Neural crest cell (in vitro differentiated cells): ENCODE measurements at places on chromosomes 6 and 20.

- no peak for DNase-seq
These were observed 154.2 kb upstream of the PROKR2 start for GRCh38 chr20:5470943-5471342.

DNA sequence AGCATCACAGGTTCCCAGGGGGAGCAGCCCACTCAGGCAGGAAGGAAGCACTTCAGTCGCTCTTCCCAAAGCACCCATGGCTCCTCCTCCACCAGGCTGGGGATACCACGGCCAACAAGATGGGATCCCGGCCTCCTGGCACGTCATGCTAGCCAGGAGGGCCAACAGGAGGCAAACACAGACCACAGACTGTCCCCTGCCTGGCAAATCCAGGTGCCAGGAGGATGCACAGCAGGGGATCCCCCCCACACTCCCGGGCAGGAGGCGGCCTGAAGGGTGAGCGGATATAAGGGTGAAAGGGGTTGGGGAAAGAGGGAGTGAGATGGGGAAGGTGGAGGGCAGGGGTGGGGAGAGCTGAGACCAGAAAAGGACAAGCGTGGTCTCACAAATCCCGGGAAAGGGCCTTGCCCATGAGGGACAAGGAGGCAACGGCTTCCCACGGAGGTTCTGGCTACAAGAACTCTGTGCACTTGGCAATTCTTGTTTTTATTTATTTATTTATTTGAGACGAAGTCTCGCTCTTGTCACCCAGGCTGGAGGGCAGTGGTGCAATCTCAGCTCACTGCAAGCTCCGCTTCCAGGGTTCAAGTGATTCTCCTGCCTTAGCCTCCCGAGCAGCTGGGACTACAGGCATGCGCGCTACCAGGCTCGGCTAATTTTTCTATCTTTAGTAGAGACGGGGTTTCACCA is 7.2 kb downstream of the PXDC1 start:
- no peak for DNase-seq

GRCh38 chr20:19375395-19375794 is 163.0 kb downstream of the SLC24A3 start:
- no peak for DNase-seq

- DNase-seq, result no peak
These were observed 607.6 kb upstream of the MAN1A1 start for GRCh38 chr6:119957195-119957594.

DNA sequence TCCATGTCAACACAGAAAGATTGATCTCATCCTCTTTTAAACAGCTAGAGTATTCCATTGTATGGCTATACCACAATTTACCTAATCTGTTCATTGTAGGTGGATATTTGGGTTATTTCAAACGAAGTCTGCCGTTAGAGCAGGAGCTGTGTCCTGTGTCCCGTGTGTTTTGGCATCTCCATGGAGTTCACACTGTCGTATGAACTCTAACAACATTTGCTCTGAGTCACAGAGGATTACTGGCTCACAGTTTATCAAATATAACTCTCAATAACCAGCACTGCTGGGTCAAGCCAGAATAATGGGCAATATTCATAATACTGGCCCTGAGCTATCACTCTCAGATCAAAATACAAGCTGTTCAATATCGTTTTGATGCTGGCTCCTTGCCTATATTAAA is 16.4 kb downstream of the TRAM2 start:
- no peak for DNase-seq

DNA sequence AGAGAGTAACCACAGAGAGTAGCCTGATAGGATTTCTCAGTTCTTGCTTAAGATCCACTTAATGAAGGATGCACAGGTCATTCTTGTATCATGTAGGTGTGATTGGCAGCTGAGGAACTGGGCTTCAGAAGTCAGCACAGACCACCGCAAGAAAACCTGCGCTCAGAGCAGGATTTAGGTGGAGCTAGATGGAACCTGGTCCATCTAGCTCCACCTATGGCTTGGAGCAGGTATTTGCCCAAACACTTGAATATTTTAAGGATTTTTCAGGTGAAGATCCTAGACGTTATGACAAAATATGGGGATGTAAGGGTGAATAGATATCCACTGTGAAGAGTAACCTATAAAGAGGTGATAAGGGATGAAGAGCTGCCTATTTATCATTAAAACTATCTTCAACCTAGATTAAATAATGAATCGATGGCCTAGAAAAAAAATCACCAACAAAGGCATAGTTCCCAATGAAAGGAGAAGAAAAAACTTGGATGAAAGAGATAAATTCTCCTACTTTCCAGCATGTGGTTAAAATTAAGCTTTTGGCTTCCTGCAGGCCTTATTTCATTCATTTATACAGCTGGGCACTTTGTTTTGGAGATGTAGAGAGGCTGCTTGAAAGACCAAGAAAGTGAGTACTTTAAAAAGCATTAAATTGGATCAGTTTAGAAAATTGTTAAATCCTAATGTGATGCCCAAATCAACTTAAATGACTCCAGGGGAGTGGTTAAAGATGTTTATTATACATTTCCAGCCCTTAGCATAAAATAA is 778.4 kb upstream of the GJE1 start:
- DNase-seq, result no peak

DNA sequence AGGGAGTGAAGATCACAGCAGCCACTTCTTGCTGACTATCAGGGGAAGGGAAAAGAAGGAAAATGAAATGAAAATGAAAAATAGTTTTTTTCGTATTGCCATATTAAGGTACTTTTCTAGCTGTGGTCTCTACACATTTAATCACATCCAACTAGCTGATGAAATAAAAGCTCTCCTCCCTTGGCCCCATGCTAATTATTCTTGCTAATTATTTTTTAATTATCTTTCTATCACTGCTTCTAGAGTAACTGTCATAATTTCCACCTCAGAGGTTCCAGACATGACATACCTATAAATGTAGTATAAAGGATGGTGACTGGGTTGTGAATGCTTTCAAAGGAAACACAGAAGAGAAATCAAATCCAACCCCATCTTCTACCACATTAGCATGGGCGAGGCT is 334.1 kb upstream of the MAN1A1 start:
- DNase-seq, result no peak

- DNase-seq, result no peak
These were observed 97.2 kb downstream of the PTPRT start for GRCh38 chr20:43092386-43093088.

DNA sequence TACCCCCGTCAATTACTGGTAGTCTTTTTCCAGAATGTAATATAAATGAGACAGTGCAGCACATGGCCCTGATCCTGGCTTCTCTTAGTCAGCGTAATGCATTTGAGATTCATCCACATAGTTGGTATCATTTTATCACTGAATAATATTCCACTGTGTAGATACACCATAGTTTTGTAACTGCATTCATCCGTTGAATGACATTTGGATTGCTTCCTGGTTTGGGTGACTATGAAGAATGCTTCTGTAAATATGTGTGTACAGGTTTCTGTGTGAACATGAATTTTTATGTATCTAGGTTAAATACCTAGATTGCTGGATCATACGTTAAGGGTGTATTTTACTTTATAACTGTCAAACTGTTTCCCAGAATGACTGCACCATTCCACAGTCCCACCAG is 62.6 kb upstream of the STMND1 start:
- no peak for DNase-seq

GRCh38 chr6:16236631-16237199 is 1.7 kb upstream of the GMPR start:
- DNase-seq, result no peak

DNA sequence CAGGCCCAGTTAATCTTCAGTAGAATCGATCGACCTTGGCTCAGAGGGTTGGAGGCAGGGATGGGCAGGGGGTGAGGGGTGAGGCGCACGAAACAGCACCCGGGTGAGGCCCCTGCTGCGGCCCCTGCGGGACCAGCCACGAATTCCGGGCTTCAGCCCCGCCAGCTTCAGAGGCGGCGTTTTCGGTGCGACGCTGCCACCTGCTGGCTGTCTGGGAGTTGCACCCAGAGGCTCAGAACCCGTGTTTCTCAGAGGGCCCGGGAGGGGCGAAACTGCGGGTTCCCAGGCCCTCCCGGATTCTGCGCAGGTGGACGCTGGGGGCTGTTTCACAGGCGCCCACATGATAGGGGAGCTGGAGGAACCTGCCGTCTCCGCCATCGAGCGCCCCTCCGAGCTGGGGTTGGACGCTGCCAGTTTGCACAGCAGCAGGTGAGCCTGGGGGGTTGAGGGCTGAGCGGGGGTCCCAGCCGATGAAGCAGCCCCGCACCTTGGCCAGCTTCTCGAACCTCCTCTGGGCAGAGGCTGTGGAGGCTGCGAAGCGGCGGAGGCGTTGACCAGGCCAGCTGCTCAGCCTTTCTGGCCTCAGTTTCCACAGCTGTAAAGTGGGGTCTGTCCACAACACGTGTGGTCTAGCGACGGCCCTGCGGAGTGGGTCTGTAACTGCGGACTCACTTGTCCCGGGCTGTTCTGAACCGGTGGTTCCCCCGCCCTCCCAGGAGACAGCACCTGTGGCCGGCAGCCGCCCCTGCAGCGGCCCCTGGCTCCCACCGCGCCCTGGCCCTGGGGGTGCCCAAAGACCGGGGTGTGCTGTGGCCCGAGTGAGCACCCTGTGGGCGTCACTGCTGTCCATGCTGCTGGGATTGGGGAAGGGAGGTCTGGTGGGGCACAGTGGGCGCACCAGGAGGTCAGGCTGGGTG is 2.5 kb upstream of the BHLHE23 start:
- DNase-seq, result peak; percentile 90

GRCh38 chr6:24900917-24901697 is 34.7 kb downstream of the RIPOR2 start:
- no peak for DNase-seq

GRCh38 chr20:63978319-63979228 is 868 bp downstream of the SAMD10 start:
- peak; percentile 40 for DNase-seq

GRCh38 chr6:148720406-148720805 is 26.4 kb upstream of the UST start:
- DNase-seq, result no peak

- DNase-seq, result no peak
These were observed 222.4 kb upstream of the JARID2 start for GRCh38 chr6:15023448-15023847.

- DNase-seq, result no peak
These were observed 70.2 kb upstream of the CD93 start for GRCh38 chr20:23156170-23156841.

DNA sequence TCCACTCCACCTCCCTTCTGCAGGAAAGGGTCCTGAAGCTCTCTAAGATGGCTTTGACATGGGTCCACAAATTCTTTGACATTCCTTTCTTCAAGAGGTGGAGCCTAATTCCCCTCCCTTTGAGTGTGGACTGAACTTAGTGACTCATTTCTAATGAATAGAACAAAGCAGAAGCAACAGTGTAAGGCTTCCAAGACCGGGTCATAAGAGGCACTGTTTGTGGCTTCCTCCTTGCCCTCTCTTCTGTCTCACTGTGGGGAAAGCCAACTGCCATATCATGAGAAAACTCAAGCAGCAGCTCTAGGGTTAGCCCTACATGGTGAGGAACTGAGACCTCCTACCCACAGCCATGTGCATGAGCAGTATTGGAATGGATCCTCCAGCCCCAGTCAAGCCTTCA is 5.9 kb upstream of the CDK5RAP1 start:
- DNase-seq, result no peak

DNA sequence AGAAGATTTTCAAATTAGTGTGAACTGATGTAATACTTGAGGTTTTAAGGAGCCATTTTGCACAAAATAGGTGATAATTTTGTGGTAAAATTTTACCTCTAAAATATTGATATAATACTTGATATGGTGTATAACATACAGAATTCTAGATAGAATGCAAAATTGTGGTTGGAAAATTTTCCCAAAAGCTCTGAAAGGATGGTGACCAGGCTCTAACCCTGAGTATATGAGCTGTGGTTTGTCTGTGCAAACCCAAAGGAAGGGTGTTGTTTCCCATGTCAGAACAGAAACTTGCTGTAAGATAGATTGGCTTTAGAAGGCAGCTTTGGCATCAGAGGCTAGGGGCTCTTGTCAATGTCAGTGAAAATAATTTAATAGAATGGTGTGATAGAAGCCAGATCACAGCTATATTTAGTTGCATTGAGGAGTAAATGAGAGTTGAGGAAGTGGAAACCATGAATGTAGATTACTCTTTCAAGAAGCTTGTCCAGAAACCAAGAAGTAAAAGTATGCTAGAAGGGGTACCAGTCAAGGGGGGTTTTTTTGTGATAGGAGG is 257.7 kb downstream of the FARS2 start:
- DNase-seq, result no peak

DNA sequence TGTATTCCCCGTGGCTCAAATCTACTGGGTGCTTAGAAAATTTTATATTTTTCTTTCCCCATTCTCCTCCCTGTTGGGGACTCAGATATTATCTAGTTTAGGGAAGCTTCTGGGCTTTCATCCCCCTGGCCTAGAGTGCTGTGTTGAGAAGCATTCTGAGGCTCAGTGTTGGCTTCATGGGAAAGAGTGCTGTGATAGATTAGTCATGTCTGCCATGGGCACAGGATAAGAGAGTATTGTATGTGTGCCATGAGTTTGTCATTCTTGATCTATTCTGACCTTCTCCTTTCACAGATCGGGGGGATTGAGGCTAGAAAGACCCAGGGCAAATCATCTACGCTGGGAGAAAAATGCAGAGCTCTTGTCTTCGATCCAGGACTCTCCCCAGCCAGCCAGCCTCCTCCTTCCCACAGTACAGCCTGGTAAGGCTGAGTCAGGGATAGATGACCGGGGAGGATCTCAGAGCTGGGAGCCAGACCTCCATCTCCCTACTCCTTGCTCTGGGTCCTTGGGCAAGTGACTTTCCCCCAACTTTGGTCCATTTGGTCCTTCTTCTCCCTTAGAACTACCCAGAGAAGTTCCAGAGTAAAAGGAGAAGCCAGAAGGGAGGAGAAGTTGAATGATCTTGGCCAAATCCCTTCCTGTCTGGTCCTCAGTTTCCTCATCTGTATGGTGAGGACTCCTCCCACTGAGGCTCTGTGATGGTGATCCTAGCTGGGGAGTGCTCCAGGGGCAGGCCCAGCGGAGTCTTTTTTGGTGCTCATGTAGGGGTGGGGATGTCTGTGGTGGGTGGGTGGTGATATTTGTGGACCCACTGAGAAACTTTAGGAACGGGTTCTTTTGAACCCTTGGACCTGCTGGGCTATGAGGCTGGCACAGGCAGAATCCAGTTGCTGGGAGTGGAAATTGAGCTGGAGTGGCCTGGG is 5.0 kb downstream of the SRC start:
- no peak for DNase-seq

DNA sequence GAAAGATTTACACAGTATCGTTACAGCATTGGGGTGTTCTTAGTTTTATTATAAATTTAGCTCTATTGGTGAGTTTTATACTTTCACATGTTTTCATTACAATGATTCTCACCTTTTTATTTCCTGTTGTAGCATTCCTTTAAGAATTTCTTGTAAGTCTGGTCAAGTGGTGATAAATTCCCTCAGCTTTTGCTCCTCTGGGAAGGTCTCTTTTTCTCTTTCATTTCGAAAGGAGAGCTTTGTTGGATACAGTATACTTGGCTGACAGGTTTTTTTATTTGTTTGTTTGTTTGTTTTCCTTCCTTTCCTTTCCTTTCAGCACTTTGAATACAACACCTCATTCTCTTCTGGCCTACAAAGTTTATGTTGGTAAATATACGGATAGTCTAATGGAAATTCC is 249.7 kb upstream of the RUNX2 start:
- DNase-seq, result no peak

GRCh38 chr20:61109221-61109805 is 142.7 kb upstream of the CDH4 start:
- DNase-seq, result no peak

- DNase-seq, result no peak
These were observed 4.8 kb downstream of the MUC21 start for GRCh38 chr6:30988209-30988825.

GRCh38 chr6:126268092-126268491 is 71.8 kb upstream of the CENPW start:
- no peak for DNase-seq

- no peak for DNase-seq
These were observed 185.4 kb upstream of the SLC24A3 start for GRCh38 chr20:19026901-19027644.
